ENCODE measurements at places on chromosomes 11 and 22. TPM values are rescaled to one million over a fixed set of nuclear protein-coding genes. Genes with fewer than 3 reads are reported as not detected.

The OR51B2 gene
- not detected for polyA plus RNA-seq

The NCF4 gene
- polyA plus RNA-seq = 3.3 TPM

The OR10V1 gene
- polyA plus RNA-seq = not detected

The SCYL1 gene
- 60.9 TPM for polyA plus RNA-seq

The AKIP1 gene
- 21.3 TPM for polyA plus RNA-seq

The ARFGAP2 gene
- 76.9 TPM for polyA plus RNA-seq

The F2 gene
- polyA plus RNA-seq = not detected

The OSBPL5 gene
- 15.6 TPM for polyA plus RNA-seq

The HEPHL1 gene
- polyA plus RNA-seq = not detected

The OR52A1 gene
- polyA plus RNA-seq = not detected

The RAG2 gene
- polyA plus RNA-seq = not detected

The TRIM49 gene
- not detected for polyA plus RNA-seq

The ACER3 gene
- 6.4 TPM for polyA plus RNA-seq

The OR56B1 gene
- polyA plus RNA-seq = not detected

The NXPE2 gene
- 0.23 TPM for polyA plus RNA-seq

The CASP1 gene
- 7.6 TPM for polyA plus RNA-seq

The JRKL gene
- polyA plus RNA-seq = 17.4 TPM

The FOLR2 gene
- polyA plus RNA-seq = 20.0 TPM

The SLC16A8 gene
- polyA plus RNA-seq = 1.8 TPM

The CRYBB3 gene
- 0.20 TPM for polyA plus RNA-seq

The NLRP14 gene
- not detected for polyA plus RNA-seq

The CEP126 gene
- polyA plus RNA-seq = 7.0 TPM

The JHY gene
- 2.6 TPM for polyA plus RNA-seq

The CNIH2 gene
- polyA plus RNA-seq = 4.9 TPM

The APOBEC3B gene
- 8.5 TPM for polyA plus RNA-seq

The HTR3A gene
- 0.30 TPM for polyA plus RNA-seq

The ANO3 gene
- 0.41 TPM for polyA plus RNA-seq

The MMP7 gene
- polyA plus RNA-seq = not detected

The BTBD10 gene
- 20.7 TPM for polyA plus RNA-seq

The PYGM gene
- polyA plus RNA-seq = 68.9 TPM

The PHETA2 gene
- not detected for polyA plus RNA-seq

The DNAJB13 gene
- polyA plus RNA-seq = 0.61 TPM

The TRIM51 gene
- polyA plus RNA-seq = not detected

The CHADL gene
- not detected for polyA plus RNA-seq

The LRRN4CL gene
- 13.6 TPM for polyA plus RNA-seq

The NXPE4 gene
- polyA plus RNA-seq = not detected

The APOBEC3G gene
- 3.6 TPM for polyA plus RNA-seq

The CCDC87 gene
- polyA plus RNA-seq = 0.14 TPM

The DDT gene
- polyA plus RNA-seq = 36.1 TPM

The LRRC55 gene
- 1.4 TPM for polyA plus RNA-seq

The GLYATL1B gene
- polyA plus RNA-seq = not detected

The TMEM223 gene
- polyA plus RNA-seq = 11.9 TPM

The NOX4 gene
- polyA plus RNA-seq = 2.6 TPM

The BUD13 gene
- 20.3 TPM for polyA plus RNA-seq

The ARHGAP20 gene
- 11.0 TPM for polyA plus RNA-seq

The TBX10 gene
- not detected for polyA plus RNA-seq

The SLC22A6 gene
- polyA plus RNA-seq = not detected

All from muscle of arm (tissue), 14 donors.